ENCODE measurements at places on chromosomes 12 and 14.

GRCh38 chr12:23550753-23551152, 398.7 kb downstream of the SOX5 start:
- no peak for DNase-seq

DNA sequence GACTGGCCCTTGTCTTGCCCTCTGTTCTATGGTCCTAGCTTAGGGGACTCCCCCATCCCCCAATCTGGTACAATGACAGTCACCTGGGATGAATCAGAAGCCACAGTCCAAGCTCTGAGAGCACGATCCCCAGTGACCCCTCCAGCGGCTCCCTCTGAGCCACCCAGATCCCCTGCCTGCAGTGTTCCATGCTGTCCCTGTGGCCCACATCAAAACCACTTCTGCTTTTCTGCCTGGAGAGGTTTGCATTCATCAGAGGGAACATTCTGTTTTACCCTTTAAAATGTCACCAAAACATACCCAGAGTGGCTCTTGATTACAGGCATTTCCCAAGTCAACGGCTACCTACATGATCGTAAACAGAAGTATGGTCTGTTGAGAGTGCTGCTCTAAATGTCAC, 47.5 kb downstream of the NOS1 start:
- DNase-seq = no peak

GRCh38 chr14:32022525-32022924, 54.6 kb upstream of the ARHGAP5 start:
- no peak for DNase-seq

GRCh38 chr12:115660211-115660805, 617.2 kb downstream of the MED13L start:
- DNase-seq = no peak

- DNase-seq = peak; percentile 26
Measured at GRCh38 chr14:66610154-66610563, 102.2 kb downstream of the GPHN start.

DNA sequence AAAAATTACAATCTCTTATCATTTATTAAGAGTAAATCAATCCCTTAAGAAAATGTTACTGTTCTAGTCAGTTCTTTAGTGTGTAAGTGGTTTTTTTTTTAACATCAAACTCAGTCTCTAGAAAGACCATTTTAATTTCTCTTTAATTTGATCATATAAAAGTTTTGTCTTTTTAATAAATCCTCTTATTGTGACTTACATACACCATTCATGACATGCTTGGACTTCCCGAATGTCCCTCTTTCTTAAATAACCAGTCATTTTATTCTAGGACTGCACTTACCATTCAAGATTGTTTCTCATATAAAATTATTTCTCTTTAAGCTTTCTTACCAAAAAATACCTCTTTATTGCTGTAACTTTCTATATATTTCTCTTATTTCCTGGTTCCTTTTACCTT, 60.8 kb upstream of the EVL start:
- no peak for DNase-seq

GRCh38 chr12:56766535-56766934, 3.4 kb downstream of the HSD17B6 start:
- no peak for DNase-seq

DNA sequence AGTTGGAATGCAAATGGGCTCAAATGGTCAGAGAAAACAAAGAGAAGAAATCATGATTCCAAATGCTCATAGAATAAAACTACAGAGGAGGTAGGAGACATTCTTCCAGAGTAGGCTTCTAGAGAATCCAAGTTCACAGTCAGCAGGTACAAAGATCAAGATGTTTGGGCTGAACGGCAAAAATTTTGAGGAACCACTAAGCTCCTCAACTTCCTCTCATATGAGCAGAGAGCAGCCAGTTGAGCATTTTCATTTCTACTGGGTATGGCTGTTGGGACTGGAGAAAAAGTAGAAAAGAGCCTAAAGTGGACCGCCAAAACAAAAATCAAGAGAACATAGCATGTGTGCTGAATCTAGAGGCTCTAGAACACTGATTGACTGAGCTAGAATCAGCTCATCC, 73.8 kb upstream of the ARID2 start:
- no peak for DNase-seq

- DNase-seq = no peak
Measured at GRCh38 chr12:58847901-58848600, 72.3 kb downstream of the LRIG3 start.

- DNase-seq = no peak
Measured at GRCh38 chr12:73629893-73630831, 907.5 kb upstream of the ATXN7L3B start.

- no peak for DNase-seq
Measured at GRCh38 chr14:33908540-33909223, 42.2 kb downstream of the EGLN3 start.

DNA sequence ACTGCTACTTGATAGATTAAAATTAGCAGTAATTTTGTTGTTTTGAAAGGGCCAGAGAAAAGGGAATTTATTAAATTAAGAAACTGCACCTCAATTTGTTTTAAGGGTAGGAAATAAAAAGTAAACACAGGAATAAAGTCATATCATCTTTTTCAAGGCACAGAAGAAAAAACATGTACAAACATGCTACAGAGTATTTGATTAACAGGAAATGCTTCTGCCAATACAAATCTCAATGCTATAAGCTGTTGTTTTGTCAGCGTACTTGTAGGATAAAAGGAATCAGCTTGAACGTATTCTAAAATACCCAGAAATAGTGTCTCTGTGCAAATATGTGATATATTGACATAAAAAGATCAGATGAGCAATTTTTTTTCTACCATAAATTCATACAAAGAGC, 474.0 kb upstream of the MGAT4C start:
- no peak for DNase-seq

DNA sequence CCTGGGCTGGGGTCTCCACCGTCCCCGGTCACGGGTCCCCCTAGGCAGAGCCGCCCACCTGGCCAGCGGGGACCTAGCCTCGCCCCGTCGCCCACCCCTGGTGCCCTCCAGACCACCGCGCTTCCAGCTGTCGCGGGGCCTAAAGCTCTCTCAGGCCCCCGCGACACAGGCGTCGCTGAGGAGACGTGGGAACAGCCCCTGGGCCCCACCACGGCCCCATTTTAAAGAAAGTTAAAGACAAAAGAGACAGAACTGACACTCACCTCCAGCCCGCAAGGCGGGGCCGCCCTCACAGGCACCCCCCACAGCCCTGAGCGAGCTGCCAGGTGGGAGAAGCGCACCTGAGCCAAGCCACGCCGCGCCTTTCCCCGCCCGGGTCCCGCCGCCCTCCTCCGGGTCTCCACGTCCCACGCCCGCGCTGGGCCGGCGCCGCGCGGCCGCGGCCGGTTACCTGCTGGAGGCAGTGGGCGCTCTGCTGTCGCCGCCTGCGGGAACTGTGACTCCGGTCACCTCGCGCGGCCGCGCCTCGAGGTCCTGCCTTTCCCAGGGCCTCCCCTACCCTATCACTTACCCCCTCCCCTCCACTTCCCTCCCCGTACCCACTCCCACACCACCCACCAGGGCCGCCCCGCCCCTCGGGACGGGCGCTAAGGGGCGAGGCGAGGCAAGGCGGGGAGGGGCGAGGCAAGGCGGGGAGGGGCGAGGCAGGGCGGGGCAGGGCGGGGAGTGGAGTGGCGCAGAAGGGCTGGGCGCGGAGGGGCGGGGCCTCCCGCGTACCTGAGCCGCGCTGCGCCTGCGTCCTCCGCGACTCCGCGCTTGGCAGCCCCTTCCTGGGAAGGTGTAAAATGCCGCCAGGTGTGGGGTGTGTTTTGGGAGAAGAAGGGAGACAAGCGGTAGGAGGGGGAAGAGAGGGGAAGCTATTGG, 31.2 kb downstream of the TC2N start:
- peak; percentile 76 for DNase-seq

DNA sequence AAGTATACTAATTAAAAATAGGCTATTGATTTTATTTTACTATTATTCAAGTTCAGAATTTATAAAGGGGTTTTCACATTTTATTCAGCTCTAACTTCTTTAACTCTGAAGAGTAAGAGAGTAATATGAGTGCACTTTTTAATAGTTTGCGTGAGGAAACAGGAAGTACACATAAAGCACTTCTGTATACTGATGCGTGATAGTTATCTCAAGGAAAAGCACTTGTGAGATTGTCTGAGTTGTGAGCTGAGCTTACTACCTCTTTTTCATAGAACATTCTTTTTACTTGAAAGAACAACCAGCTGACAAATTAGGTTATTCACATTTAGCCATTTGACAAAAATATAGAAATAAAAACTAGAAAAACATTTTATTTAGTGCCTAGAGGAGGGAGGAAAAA, 1.9 kb downstream of the RAD51AP1 start:
- no peak for DNase-seq

DNA sequence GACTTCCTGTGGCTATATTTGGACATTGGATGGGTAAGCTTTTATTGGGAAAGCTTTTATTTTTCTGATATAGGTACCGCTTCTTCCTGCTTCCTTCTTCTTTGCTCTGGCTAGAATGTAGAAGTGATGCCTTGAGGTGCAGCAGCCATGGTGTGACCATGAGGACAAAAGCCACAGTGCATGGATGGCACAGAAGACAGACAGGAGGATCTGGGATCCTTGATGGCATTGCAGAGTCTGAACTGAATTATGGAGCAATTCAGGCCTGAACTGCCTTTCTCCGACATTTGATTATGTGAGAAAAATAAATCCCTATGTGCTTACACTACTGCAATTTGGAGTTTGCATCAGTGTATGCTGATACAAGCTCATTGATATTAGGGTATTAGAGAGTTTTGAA, 191.3 kb upstream of the CRY1 start:
- DNase-seq = no peak

DNA sequence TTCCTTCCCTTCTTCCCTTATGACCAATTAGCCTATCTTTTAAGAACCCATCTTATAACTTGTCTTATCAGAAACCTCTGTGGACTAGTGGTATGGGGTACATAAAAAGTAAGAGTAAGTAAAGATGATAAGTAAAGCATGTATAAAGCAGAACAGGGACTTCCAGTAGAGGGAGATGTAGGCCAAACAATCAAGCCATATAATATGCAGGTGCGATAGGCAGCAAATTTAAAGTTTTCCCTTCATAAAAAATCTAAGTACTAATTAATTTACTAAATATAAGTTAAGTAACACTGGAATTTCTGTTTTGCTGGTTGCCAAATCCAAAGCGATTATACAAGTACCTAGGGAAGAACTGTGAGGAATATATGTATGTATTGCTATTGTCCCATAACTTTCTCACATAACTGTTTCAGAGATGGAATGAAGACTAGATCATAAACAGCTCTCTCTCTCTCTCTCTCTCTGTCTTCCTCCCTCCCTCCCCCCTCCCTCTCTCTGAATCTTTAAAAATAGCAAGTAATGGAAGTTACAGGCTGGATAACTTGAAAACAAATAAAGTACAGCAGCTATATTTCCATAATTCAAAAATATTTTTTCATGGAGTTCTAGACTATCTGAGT, 25.7 kb downstream of the METTL25 start:
- no peak for DNase-seq

DNA sequence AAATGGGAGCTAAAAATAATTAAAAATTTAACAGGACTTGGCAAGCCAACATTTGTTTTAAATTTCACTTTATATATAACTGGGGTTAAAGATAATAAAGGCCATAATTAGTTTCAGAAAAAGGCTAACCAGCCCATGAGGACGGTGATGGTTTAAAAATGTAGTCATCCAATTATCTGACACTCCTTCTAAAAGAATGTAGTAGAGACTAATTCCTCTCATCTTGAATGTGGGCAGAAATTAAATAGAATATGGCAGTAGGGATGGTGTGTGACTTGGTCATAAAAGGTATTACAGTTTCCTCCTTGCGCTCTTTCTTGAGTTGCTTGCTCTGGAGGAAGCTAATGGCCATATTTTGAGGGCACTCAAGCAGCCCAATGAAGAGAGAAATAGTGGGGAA, 49.1 kb upstream of the PTPRB start:
- no peak for DNase-seq

DNA sequence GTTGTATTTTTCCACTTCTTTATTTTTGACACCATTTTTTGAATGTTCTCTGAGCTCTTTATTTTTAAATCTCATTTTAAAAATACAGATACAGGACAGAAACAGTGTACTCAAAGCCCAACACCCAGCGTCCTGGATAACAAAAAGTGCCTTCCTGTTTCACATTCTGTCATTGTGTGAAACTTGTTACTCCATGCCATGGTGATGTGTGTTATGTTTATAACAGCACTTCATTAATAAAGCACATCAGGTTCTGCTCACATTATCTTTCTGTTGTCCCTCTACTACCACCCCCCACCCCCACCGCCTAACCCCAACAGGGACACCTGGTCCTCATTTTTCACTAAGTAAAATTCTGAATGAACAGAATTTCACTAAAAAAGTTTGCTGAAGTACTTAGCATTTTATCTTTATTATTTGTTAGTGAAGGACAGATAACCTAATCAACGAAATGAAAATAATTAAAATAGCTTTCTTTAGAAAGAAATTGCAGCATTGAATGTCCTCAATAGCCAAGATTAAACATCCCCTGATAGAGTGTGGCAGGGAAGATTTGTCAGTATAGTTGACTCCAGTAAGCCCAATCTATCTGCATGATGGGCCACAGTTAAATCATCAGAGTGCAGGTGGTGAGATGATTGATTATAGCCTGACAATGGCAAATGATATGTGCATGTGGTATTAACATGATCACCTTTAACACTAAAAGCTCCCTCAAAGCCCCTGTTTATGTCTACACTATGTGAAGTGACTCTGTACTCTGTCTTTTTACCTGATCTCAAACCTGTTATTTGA, 153.9 kb downstream of the ACSS3 start:
- DNase-seq = no peak

GRCh38 chr12:128863957-128864356, 10.7 kb downstream of the GLT1D1 start:
- no peak for DNase-seq

GRCh38 chr12:121297435-121297991, 1.0 kb upstream of the CAMKK2 start:
- DNase-seq = peak; percentile 5

- no peak for DNase-seq
Measured at GRCh38 chr12:51631591-51631990, 40.6 kb downstream of the SCN8A start.

DNA sequence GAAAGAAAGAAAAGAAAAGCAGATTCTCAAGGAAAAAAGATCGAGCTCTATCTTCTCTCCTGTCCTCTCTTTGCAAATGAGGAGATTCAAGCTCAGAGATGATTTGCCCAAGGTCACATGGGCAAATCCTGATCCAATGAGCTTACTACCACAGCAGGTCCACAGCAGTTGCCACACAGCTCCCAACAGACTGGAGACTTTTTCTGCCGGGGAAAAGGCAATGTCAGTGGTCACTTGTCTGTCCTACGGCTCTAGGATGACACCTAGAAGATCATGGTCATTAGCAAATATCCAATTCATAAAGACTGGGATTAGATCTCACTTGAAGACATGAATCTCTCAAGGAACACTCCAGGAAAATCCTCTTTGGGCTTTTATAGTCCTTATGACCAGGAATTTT, 58.8 kb downstream of the TTC7B start:
- no peak for DNase-seq

DNA sequence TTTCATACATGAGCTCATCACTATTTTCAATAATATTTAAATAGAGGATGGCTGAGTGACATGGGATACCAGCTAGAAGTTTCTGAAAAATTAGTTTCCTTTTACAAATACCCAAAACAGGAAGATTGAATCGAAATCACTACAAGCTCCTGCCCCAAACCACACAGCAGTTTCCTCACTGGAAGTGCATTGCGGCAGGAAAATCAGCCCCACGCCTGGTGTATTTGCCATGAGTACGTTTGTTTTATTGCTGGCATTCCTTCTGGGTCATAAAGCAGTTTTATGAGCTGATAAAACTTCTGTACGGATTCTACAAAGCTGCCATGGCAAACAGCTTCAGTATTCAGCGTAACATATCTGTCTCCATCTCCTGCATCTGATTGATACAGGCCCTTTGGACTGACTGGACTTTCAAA, 23.7 kb downstream of the CDC42BPB start:
- DNase-seq = no peak

- no peak for DNase-seq
Measured at GRCh38 chr12:58575256-58575655, 345.0 kb downstream of the LRIG3 start.

All from central memory CD4-positive, alpha-beta T cell (primary cell).